ENCODE measurements at places on chromosomes 5 and 9.
A peak's percentile ranks its signal among the peaks of the same experiment; 100 is the strongest.

DNA sequence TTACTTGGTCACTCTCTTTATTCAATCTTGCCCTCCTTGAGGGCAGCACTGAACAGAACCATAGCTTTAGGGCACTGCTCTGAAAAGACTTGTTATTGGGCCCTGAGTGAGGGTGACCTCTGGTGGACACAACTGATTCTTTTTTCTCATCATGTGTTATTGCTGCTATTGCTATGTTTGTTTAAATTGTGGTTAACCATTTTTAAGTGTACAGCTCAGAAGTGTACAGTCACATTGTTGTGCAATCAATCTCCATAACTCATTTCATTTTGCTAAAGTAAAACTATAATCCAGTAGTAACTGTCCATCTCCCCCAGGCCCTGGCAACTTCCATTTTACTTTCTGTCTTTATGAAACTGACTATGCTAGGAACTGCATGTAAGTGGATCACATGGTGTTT, 351.1 kb upstream of the RIOK2 start:
- DNase-seq, result no peak

- DNase-seq, result no peak
Measured at GRCh38 chr5:173753307-173754168, 134.6 kb upstream of the CPEB4 start.

- DNase-seq, result no peak
Measured at GRCh38 chr5:80251636-80252035, 4.2 kb downstream of the SERINC5 start.

DNA sequence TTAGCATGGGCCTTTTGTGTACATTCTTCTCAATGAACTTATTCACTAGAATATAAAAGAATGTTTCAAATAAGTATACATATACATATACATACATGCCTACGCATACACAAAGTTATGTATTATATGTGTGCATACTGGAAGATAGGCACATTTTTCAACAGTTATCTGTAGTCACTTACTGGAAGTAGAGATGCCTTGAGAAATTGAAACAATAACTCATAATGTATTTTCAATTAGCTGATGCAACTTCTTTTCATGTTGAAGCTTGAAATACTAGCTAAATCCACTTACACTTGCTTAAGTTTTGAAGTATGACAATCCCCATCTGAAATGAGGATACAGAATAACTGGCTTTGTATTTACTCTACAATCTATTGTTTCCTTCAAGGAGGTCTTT, 469.0 kb upstream of the PTGER4 start:
- no peak for DNase-seq

- no peak for DNase-seq
Measured at GRCh38 chr5:111574311-111574710, 62.0 kb upstream of the STARD4 start.

GRCh38 chr9:97889941-97890887, 32.1 kb downstream of the TRMO start:
- DNase-seq, result peak; percentile 46

DNA sequence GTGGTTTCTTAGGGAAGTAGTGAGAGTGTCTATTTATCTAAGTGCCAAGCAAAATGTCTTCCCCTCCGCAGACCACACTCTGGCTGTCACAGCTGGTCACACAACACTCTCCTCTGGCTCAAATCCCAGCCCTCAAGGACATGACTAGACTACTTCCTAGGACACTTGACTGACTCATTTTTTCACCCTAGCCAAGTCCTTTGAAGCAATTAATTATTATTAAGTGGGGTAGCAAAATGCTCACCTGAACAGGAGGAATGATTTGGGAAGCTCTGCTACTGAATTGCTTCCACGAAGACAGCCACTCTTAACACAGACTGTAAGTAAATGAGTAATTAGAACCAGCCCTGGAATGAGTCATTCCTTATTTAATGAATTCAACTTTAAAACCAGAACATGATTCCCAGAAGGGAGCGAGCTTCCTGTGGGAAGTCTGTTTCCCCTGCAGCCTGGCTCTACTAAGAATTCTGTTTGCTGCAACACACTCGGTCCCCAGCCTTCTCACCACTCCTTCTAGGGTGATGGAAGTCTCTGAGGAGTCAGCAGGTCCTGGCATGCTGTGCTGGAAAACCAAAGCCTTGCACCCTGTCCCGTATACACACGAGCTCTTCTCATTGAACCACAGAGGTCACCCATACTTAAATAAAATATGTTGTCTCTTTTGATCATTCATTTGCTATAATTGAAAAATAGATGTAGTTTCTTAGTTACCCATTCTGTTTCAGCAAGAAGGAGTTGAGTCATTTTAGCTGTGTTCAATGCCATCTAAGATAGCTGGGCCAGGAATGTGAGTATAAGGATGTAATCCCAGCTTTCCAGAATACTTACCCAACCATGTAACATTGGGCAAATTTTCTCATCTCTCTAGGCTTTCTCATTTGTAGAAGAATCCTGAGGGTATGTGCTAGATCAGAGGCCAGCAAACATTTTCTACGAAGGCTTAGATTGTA, 218.6 kb upstream of the RASEF start:
- no peak for DNase-seq

DNA sequence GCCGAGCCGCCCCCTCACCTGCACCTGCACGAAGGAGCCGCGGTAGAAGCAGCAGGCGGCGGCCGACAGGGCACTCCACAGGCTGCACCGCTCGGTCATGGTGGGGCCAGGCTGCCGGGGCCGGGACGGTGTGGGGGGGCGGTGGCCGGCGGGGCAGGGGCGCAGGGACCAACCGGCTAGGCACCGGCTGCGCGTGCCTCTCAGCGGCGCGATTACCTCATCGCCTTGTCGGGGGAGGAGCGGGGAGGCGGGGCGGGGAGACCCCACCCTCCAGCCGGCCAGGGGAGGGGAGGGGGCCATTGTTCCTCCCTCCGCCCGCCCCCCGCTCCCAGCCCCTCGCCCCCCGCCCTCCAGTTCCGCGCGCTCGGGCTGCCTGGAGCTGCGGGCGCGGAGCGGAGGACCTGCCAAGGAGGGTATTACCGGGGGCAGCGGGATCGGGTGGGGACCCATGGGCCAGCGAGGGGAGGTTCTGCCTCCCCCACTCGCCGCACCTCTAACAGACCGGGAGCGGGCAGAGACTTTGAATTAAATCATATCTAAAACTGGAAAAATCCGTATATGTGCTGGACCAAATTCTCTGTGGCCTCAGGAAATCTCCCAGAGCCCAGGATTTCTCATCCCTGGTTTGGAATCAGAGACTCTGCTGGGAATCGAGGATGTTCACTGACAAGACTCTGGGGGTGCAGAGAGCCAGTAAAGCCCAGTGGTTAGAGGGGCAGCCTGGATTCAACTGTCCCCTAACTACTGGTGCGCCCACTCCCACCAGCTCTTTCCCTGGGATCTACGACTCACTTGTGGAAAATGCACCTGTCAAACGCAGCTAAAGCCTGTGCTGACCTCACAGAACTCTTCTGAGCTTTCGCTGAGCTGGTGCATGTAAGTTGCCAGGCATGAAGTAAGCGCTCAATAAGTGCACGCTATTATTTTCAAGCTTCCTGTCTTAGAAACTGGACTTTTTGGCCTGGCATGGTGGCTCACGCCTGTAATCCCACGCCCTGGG, 20.3 kb upstream of the TOR2A start:
- no peak for DNase-seq

DNA sequence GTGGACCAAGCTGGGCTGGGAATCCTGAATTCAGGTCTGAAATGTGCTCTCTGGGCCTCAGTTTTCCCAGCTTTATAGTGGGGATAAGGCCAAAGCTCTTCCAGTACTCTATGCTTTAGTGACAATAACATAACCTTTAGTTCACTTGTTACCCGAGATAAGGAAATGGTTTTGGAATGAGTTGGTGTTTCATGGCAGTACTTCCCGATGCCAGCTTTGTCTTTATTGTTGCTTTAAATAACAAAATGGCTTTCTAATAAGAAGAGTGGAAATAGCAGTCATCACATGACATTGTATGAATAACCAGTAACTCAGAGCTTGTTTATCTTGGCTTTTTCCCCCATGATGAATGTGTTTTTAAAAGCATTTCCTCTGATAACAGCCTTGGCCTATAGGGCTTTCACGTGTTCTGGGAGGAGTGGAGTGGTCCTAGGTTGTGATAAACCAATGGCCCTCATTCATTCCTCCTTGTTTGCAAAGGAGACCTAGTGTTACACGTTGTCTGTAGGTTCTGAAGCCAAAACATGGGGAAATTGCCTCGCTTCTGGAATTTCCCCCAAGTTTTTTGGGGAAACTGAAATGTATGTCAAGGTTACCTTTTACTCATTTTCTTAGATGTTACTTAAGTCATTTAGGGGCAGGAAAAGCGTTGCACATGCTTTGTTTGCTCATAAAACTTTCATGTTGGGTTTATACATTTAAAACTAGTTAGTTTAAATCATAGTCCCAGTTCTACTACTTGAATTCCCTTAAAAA, 53.7 kb downstream of the ZNF618 start:
- DNase-seq, result no peak

DNA sequence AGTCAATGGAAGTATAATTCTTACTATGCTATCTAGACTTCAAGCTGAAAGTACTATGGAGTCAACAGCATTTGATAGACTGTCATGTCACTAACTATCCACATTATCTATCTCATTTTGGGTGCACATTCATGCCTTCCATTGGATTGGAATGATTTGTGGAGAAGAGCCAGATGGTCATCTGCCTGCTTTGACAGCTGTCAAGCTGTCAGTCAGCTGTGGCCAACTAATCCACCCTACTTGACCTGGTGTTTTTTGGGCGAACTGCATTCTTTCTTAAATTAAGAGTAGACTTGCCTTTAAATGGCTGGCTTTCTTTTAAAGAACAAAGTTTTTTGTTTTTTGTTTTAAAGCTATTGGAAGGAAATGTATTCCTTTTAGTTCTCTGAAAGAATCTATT, 151.5 kb downstream of the DCP2 start:
- DNase-seq, result no peak

DNA sequence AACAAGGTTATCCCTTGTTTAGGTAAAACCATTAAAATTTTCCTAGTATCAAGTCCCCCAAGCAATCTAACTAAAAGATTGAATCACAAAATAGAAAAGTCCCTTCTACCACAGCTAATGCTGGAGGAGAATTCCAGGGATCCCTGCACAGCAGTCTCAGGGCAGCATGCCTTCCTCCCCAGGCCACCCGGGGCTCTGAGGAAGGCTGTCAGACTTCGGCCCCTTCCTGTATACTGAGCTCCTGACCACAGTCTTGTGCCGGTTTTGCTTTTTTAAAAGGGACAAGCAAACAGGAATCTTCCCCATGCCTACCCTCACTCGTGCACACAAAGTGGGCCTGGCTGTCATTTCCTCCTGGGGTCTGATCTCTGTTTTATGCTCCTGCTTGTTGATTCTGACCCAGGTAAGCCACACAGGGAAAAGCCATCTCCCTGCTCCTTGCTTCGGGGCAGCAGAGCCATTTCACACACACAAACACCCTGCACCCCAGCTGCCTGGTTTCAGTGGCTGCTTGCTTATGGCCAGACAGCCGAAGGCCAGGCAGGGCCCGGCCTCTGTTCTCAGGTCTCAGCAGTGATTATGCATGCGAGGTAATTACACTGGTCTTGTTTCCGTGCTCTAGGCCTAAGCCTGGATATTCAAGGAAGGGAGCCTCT, 211.9 kb downstream of the NXNL2 start:
- no peak for DNase-seq

- DNase-seq, result no peak
Measured at GRCh38 chr9:77158772-77159513, 18.4 kb upstream of the VPS13A start.

GRCh38 chr5:34535433-34535832, 120.7 kb upstream of the RAI14 start:
- no peak for DNase-seq

DNA sequence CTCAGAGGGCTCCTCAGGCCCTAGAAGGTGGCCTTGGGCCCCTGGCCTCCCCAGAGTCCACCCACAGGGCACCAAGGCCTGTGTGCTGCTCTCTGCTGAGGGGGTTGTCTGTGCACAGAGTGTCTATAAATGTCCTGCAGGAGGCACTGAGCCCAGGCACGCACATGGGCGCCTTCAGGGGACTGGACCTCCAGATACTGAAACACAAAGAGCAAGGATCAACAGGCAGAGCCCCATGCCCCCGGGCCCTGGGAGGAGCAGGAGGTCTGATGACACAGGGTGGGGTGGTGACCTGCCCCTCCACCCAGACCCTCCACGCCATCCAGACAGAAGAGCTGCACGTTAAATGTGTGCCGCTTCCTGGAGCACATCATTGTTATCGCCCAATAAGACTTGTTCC, 64.6 kb upstream of the SIMC1 start:
- DNase-seq, result no peak

- DNase-seq, result no peak
Measured at GRCh38 chr9:99090336-99091130, 14.4 kb upstream of the TGFBR1 start.

- DNase-seq, result no peak
Measured at GRCh38 chr5:157918811-157919742, 60.1 kb upstream of the CLINT1 start.

DNA sequence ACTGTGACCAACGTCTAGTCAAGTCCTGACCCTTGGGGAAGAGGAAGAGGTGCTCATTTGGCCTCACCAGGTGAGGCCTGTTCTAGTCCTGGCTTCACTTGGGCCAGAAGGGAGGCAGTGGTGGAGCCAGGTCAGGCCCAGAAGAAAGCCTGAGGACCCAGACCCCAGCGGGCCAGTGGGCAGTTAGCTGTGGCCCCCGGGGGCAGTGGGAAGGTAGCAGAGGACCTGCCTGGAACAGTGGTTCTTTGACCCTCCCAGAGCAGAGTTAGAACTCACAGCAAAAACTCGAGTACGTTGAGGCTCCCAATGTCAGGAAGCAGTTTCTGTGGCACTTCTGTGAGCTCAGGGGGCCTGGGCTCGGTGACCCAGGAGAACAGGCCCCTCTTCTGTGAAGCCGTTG, 66.0 kb upstream of the GARNL3 start:
- no peak for DNase-seq

DNA sequence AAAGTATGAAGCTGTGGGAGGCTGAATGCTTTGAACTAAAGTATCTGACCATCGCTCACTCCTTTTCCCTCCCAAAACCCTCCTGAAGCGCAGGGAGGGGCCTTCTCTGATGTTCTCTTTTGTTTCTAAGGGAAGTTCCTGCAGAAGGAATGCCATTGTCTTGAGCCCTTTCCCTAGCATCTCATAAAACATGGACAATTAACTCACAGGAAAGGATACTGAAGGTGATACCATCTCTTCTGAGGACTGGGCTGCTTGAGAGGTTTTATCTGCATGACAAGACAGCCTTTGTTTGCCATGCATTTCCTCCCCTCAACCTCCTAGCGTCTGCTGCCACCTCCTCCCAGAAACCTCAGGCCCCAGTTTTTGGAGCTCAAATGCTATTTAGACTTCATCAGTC, 4.3 kb upstream of the RMND5B start:
- no peak for DNase-seq

- DNase-seq, result no peak
Measured at GRCh38 chr9:131449276-131449675, 53.4 kb upstream of the POMT1 start.

DNA sequence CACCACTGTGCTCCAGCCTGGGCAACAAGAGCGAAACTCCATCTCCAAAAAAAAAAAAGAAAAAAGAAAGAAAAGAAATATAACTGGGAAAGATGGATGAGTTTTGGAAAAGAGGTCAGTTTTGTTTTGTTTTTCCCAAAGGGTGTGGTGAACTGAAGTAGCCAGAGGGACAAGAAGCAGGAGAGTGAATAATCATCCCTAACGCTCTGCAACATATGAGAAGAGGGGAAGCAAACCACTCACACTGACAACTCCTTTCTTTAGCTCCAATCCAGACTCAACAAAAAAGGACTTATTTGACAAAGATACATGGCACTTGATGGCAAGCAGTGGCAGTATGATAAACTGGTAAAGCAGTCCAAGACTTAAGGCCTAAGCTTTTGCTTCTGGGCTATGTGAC, 176.1 kb upstream of the HMHB1 start:
- DNase-seq, result no peak

GRCh38 chr9:19373527-19373926, 6.5 kb downstream of the RPS6 start:
- DNase-seq, result no peak
